T-helper 17 cell (primary cell): ENCODE measurements at places on chromosomes 12 and 14.
A peak's percentile ranks its signal among the peaks of the same experiment; 100 is the strongest.

DNA sequence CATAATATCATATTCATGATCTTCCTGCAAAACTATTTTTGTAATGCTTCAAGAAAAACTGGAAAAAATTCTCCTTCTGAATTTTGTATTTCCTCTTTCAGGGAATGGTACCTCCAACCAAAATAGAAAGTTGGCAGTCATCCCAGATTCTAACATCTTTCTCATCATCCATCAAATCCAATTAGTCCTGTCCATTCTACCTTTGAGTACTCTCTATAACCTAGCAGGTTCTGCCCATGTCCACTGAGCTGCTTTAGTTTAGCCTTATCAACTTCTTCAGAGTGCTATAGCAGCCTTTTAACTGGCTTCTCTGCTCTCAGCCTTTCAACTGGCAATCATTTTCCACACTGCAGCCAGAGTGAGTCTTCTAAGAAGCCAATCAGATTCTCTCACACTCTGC, 236.2 kb downstream of the AKAP6 start:
- no peak for DNase-seq

DNA sequence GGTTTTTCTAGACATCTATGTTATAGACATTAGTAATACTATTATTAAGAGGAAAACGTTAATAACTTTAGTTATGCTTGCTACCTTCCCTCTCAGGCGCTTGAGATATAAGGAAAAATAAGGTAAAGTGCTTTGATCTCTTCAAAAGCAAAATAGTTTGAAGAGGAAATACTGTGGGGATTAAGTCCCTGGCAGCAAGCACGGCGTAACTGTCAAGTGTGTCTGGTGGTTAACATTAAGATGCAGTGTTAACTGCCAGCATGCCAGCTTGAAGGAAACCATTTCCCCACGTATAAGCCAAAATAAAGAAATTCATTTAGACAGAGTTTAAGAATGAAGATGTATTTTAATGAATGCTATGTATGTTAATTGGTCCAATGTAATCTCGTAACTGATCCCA, 31.8 kb downstream of the PELI2 start:
- no peak for DNase-seq

- DNase-seq, result no peak
These were observed 55.3 kb downstream of the RIN3 start for GRCh38 chr14:92568621-92569479.

GRCh38 chr14:66291756-66292155, 194.4 kb upstream of the CCDC196 start:
- no peak for DNase-seq

- no peak for DNase-seq
These were observed 50.1 kb downstream of the ANAPC7 start for GRCh38 chr12:110353211-110353965.

DNA sequence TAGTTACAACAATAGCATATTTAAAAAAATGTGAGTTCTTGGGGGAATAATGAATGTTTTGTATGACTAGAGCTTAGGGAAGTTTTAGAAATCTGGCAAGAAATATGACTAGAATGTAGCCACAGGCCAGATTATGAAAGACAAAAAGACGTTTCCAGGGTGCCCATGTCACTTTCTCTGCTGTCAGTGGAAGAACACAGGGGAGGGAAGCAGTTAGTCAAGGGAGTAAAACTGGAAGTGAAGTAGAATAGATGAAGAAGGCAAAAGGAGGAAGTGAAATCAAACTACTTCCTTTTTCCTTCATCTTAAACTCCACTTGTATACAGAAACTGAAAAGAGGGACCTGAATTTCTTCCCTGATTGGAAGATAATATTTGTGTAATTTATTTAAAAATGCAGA, 81.2 kb upstream of the ATP2B1 start:
- DNase-seq, result no peak

DNA sequence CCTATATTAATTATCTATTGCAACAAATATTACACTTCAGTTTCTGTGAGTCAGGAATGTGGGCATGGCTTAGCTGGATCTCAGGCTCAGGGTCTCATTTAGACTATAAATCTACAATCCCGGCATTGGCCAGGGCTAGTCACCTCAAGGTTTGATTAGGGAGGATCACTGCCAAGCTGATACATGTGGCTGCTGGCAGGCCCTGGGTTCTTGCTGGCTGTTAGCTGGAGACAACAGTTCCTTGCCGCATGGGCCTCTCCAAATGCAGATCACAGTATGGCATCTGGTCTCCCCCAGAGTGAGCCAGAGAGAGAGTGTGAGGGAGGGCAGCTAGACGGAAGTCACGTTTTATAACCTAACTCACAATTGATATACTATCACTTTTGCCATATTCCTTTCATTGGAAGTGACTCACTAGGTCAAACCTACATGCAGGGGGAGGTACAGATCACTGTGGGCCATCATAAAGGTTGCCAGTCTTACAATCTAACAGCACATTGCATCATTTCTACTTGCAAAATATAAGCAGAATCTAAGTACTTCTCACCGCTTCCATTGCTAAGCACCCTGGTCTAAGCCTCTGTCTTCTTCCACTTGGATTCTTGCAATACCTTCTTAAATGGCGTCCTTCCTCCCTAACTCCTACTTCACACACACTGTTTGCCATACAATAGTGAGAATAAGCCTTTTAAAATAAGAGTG, 174.0 kb upstream of the ARHGAP5 start:
- no peak for DNase-seq

DNA sequence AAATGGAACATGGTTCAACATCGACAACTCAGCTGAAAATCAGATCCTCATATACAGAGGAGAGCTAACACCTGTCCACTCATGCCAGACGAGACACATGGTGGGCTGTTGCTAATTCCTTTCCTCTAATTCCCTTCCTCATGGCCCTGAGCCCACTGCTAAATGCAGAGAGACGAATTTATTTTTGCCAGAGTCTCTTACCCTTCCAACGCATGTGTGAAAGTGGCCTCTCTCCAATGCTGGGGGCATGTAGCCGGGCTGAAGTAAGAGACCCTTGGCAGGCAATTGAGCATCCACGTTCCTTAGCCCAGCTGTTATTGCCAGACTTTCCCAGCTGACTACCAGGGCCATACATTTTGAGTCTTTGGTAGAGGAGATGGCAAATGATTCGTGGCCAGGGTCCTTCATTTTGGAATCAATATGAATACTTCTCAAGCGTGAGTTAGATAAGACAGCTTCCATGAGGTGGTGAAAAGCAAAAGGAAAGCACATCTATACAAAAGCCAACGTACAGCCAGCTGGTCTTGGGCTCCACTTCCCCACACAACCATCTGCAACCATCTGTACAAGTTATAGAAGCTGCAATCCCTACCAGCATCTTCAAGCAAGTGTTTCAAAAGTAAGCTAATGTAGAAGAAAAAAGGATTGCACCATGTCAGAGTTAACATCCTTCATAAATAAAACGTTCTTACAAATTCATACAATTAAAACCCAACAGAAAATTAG, 28.6 kb downstream of the CORO1C start:
- DNase-seq, result no peak

- DNase-seq, result no peak
These were observed 20.5 kb downstream of the NPC2 start for GRCh38 chr14:74472601-74473000.

DNA sequence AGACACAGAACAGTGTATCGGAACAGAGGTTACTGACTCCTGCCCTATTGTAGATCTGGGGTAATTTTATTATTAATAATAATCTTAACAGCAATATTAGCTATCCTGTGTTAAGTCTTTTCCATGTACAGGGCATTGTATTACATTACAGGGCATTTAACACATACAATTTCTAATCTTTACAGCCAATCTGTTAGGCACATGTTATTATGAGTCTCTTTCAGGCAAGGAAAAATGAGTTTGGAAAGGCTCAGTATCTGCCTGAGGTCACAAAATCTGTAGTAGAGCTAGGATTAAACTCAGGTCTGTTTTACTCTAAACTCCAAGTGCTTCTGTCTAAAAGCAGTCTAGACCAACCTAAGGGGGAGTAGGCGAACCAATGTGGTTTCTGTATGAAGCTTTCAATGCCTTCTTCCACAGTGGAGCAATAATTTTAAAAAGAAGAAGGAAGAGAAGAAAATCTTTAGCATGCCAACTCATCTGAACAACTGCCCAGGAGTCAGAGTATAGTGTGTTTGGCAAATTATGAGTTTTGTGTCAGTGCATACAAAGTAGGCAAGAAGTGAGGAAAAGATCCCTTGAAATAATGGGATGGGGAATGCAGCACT, 192.6 kb downstream of the CHST11 start:
- no peak for DNase-seq

GRCh38 chr14:49853158-49853477, 530 bp upstream of the NEMF start:
- DNase-seq, result no peak

GRCh38 chr14:96514694-96515093, 12.5 kb downstream of the PAPOLA start:
- no peak for DNase-seq

DNA sequence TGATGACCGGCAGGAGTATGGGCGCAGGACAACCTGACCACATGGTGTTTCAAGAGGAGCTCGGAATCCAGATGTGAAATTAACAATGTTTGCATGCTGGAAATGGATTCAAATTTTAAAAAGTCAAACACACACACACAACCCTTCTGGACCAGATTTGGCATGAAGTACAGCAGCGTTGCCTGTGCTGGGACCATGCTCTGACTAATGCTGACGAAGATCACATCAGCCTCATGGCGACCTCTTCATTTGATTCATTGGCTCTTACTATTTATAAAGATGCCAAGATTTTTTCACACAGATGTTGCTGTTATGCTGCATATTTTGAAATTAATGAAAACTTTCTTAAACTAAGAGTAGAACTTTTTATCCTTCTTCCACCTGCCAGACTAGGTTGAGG, 926.6 kb upstream of the TMEM132C start:
- DNase-seq, result no peak

- peak; percentile 32 for DNase-seq
These were observed 115.9 kb upstream of the TMPO start for GRCh38 chr12:98399532-98399931.

DNA sequence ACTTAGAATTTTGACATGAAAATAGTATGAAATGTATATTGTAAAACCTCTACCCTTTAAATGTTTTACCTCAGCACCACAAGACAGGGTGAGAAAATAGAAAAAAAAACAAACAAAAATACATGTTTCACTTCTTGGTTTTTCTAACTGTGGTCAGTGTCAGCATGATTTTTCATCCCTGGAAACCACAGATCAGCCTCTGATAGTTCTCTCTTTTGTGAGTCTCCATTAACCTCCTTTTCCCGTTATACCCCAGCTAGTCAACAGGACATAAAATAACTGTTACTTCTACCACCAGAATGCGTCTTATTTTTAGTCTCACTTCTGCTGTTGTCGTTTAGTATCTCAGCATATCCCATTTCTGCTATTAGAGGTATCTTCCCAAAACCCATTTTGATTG, 48.3 kb upstream of the KCNMB4 start:
- no peak for DNase-seq

GRCh38 chr12:31006416-31007152, 67.1 kb upstream of the DDX11 start:
- DNase-seq, result no peak

- no peak for DNase-seq
These were observed 276.3 kb upstream of the FAR2 start for GRCh38 chr12:28872654-28873268.

DNA sequence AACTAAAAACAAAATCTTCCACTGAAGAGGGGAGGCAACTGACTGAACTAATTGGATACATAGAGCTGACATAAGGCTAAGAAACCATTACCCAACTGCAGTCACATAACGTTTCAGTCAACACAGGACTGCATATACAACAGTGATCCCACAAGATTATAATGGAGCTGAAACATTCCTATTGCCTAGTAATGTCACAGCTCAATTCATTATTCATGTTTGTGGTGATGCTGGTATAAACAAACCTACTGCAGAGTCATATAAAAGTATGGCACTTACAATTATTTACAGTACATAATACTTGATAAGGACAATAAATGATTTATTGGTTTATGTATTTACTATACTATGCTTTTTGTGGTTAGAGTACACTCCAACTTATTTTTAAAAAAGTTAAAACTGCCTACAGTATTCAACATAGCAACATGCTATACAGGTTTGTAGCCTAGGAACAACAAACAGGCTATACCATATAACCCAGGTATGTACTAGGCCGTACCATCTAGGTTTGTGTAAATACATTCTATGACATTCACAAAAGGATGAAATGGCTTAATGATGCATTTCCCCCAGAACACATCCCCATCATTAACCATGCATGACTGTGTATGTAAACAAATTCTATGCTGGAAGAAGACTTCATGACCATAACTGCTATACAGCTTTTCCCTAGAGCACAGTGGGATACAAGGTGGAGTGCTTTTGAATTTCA, 4.3 kb downstream of the NAP1L1 start:
- no peak for DNase-seq

DNA sequence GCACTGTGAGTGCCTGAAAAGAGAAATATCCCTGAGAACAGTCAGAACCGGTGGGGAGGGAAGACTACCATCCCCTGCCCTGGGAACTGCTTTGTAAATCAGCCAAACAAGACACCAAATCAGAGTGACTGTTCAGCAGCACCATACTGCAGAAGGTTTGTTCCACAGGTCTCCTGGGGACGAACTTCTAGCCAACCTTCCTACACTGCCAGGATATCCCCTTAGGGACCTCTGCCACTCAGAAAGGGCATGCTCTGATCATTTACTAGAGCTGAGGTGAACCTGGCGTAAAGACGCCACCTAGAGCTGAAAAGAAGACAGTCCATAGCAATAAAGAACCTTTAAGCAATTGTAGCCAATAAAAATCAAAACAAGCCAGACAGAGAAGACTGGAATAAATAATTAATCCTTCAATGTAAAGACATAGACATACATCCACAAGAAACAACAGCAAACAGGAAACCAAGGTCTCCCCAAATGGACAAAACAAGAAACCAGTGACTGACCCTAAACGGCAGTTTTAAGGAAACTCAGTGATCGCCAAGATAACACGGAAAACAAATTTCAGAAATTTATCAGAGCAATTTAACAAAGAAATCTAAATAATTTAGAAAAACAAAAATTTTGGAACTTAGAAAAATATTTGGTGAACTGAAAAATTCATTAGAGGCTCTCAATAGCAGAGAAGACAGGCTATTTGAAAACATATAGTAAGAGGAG, 228.1 kb upstream of the AMIGO2 start:
- peak; percentile 31 for DNase-seq

- DNase-seq, result no peak
These were observed 5.0 kb downstream of the TBX5 start for GRCh38 chr12:114400925-114401324.

DNA sequence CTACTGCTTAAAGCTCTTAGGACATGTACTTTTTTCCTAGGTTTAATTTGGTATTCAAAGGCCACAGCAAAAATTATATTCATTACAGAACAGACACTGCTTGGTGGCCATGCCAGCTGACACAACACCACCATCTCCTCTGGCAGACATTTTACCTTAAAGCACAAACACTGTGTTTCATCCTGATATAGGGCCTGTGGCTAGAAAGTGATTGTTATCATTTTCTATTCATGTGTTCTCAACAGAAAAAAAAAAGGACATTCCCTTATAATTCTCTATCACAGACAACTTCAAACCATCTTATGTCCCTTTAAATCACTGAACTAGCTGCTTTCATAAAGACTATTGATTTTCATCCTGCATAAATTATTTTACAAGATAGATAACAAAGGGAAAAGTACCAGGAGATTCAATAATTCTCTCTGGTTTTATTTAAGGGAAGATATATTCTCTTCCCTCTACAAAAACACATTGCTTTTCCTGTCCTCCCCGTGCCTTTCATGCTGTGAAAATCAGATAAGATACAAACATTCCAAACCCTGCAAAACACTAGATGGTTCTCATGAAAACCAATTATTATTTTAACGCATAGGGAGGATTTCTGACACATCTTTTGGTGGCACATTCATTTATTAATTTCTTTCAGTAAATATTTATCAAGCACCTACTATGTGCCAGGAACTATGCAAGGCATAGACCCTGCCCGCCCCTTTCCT, 139.3 kb upstream of the TMCC3 start:
- DNase-seq, result no peak
